ENCODE measurements at places on chromosomes 16 and 17.

GRCh38 chr16:82282662-82283061, 112.6 kb upstream of the MPHOSPH6 start:
- no peak for DNase-seq

GRCh38 chr17:76527430-76528111, 9.9 kb downstream of the CYGB start:
- DNase-seq = no peak

GRCh38 chr17:82257473-82257872, 16.0 kb downstream of the CSNK1D start:
- DNase-seq = peak; percentile 41

DNA sequence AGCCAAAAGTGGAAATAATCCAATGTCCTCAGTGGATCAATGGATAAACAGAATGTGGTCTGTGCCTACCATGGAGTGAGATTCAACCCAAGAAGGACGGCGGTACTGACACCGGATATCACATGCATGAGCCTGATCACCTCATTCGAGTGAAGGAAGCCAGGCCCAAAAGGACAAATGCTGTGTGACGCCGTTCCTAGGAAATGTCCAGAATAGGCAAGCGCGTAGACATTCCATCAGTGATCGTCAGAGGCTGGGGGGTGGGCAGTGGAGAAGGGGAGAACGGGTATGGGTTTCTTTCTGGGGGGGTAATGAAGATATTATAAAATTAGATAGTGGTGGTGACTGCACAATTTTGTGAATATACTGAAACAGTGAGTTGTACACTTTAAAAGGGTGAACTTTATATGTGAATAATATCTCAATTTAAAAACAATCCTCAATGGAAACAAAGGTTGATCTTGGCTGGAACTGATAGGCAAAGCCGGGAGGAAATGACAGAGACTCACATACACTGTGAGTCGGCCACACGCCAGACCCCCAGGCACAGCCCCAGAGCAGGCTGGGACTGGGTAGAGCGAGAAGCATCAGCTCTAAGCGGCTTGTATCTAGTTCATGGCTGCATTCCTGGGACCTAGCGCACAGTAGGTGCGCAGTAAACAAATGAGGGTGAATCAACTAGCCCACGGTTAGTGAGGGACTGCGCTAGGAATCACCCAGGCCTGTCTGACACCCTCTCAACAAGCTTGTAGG, 3.5 kb downstream of the DBNDD1 start:
- DNase-seq = no peak

GRCh38 chr17:50920041-50920410, 53.9 kb upstream of the TOB1 start:
- no peak for DNase-seq

GRCh38 chr16:79912592-79913310, 312.2 kb upstream of the MAF start:
- no peak for DNase-seq

GRCh38 chr17:81901167-81902022, 643 bp upstream of the NPB start:
- no peak for DNase-seq

- DNase-seq = no peak
These were observed 3.6 kb downstream of the AMDHD2 start for GRCh38 chr16:2523801-2524231.

DNA sequence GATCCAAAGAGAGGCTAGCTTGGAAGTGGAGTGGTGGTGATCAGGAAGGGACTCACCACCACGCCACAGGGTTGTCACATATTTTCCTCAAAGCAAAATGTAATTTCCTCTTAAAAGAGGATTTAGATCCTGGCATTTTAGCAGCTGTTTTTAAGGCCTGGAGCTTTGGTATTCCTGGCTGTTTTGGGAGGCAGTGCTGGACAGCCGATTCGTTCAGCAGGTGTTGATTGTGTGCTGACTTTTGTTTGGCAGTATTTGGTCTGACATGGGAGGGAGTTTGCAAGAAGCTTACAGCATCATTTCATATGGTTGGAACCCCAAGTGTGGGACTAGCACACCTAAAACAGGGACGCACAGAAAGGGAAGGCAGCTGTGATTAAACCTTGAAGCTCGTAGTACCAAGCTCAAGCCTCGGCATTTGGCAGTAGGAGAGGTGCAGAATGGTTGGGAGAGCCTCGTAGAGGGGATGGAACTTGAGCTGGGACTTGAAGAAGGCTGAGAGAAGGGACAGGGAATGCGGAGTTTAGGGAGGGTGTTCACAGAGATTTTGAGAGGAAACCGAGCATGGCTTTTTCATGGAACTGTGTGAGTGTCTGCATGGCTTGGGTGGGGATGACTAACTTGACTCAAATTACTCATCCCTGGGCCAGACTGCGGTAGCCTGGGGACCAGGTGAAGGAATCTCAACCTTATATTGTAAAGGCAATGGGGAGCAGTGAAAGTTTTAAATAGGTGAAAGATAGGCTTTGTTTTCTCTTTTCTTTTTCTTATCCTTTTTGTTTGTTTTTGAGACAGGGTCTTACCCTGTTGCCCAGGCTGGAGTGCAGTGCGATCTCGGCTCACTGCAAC, 52.3 kb downstream of the RPTOR start:
- no peak for DNase-seq

DNA sequence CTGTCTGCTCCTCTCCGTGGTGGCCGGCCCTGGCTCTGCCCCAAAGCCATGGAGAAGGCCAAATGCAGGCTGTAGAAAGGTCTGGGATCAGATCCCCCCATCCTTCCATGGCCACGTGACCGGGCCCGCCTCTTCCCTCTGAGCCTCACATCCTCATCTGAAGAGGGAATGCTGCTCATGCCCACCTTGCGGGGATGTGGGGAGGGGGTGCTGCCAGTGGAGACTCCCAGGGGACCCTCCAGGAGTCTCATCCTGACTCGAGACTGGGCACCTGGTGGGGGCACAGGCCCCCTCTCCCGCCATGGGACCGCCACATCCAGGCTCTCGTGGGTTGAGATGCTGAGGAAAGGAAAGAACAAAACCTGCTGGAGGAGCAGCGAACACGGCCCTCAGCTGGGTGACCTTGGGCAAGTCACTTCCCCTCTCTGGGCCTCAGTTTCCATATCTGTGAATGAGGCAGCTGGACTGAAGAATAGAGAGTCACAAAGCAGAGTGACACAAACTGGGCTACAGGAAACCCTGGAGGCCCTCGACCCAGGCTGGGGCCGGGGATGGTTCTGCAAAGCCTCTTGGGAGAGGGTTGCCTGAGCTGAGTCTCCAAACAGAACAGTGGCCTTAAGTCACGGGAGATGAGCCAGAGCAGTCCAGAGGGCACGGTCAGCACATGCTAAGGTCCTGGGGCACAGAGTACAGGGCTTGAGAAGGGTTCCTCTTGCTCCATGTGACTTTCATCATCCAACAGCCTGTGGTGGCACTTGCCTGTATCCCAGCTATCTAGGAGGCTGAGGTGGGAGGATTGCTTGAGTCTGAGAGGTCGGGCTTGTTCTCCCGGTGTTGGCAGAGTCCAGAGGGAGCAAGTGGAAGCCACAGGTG, 30.1 kb downstream of the SOCS1 start:
- no peak for DNase-seq

- peak; percentile 59 for DNase-seq
These were observed 1.2 kb upstream of the EFNB3 start for GRCh38 chr17:7703584-7704479.

DNA sequence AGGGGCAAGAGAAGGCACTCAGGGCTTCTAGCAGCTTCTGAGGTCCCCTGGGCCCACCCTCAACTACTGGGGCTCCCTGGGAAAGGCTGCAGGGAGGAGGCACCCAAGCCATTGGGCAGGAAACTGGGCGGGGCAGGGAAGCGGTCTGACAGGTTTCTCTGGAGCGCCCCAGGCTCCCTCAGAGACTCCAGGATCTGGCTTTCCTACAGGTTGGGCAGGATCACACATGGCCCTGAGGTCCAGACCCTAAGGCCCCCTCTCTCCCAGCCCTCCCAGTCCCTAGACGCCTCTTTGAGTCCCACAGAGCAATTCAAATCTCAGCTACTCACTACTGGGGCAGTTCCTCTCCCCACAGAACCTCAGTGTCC, 14.3 kb downstream of the JUP start:
- DNase-seq = no peak

DNA sequence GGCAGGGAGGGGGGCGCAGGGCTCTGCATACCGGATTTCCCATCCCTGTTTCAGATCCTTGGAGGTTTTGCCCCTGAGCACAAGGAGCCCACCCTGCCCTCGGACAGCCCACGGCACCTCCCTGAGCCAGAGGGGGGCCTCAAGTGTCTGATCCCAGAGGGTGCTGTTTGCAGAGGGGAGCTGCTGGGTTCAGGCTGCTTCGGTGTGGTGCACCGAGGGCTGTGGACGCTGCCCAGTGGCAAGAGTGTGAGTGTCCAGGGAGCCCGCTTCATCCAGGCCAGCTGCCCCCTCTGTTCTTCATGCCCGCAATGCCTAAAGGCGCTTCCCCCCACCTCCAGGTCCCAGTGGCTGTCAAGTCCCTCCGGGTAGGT, 2.5 kb downstream of the TNK1 start:
- DNase-seq = no peak

DNA sequence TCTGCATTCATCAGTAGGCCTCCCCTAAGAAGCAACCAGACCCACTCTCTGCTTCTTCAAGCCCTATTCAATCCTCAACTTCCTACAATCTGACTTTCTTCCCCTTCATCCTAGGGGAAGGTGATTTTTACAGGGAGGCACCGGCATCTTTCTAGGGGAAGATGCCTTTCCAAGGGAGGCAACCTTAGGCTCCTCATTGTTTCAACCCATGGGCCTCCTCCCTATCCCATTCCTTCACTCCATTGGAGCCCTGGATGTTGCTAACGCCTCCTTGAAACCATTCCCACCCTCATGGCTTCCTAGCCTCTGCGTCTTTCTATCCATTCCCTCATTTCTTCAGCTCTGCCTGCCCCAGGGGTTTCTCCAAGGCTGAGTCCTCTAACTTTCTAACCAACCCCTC, 2.7 kb upstream of the CUEDC1 start:
- DNase-seq = no peak
